Spinal cord (tissue), 10 donors: ENCODE measurements at places on chromosomes 3 and 15. TPM values are rescaled to one million over a fixed set of nuclear protein-coding genes. Genes with fewer than 3 reads are reported as not detected.

- DNase-seq = no peak
These were observed 30.2 kb downstream of the FAM174B start for GRCh38 chr15:92625251-92625980.

- no peak for DNase-seq
These were observed 62.8 kb downstream of the ISG20 start for GRCh38 chr15:88701561-88702095.

- no peak for DNase-seq
These were observed 183.4 kb upstream of the UBE2E2 start for GRCh38 chr3:23019596-23020300.

DNA sequence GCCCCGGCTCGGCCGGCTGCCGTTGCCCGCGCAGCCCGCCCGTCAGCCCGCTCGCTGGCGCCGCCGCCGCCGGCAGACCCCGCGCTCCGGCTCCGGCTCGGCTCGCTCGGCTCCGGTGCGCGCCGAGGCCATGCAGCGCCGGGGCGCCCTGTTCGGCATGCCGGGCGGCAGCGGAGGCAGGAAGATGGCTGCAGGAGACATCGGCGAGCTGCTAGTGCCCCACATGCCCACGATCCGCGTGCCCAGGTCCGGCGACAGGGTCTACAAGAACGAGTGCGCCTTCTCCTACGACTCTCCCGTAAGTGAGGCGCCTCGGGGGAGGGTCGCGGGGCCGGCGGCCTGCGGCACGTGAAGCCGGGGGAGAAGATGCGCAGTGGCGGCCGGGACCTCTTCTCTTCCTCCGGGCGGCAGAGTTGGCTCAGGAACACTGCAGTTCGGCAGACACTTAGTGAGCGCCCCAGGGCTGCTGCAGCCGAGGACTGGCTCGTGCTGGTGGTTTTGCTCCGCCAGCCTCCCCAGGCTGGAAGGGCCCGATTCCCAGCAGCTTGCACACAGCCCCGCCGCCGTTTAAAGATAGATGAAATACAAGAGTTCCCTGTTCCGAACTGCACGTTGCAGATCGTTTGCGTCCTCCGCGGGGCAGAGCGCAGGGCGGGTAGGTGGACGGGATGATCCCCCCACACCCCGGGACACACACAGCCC, 407 bp downstream of the USP13 start:
- DNase-seq = peak; percentile 91

DNA sequence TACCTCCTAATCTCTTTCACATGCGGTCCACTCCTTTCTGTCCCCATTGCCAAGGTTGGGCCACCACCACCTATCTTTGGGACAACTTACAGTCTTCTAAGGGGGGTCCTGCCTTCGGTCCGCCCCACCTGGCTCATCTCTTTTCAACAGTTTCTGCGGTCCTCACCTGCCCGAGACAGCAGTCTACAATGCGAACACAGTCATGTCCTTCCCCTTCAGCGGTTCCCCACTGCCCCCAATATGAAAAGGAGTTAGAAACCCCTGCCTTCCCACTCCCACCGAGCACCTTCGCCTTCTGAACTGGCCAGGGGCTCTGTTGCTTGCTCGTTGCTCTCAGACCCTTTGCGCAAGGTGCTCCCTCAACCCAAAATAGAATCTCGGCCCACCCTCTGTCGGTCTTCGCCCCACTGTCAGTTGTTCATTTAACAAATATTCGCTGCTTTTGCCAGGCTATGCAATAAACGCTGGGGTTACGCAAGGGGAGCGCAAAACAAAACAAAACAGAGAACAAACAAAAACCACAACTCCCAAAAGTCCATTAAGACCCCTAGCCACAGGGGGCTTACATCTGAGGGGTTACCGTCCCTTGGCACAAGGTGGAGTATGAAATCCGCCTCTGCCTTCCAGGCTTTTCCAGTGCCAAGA, 611 bp upstream of the FANCI start:
- DNase-seq = no peak

- peak; percentile 54 for DNase-seq
These were observed 13.0 kb downstream of the TGM5 start for GRCh38 chr15:43253431-43254403.

GRCh38 chr3:143429628-143430514, 310.3 kb downstream of the CHST2 start:
- DNase-seq = no peak

Gene COLQ
- 4.2 TPM for total RNA-seq

Gene CFAP92
- total RNA-seq = 1.1 TPM

Gene CFAP100
- total RNA-seq = 16.6 TPM
